ENCODE measurements at places on chromosomes 16 and 17.

DNA sequence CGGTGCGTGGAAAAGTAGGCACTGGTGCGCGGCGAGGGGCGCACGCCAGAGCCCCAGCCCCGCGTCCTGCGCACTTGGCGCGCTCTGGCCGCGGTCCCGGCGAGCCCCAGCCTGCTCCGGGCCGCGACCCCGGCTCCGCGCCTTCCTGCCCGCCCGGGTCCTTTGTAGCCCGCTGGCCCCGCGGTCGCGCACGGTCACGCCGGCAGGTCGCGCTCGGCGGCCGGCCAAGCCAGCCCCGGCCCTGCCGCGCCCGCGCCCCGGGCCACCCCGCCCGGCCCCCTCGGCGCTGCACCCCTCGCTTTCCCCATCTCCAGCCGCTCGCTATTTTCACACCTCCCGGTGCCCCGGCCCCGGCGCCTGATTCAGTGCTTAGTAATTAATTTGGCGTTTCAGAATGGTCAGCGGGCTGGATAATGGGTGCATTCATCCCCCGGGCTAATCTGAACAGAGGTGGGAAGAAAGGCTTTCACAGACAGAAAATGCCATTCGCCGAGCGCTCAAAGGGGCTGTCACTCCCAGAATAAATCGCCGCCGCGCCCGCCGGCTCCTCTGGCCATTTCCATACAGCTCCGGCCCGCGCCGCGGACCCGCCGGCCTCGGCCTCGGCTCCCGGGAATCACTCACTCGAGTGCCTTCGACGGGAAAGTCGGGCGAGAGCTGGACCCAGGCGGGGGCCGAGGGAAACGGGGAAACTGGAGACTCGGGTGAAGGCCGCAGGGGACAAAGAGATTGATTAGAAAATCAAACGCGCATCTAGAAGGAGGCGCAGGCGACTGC is 17.8 kb upstream of the NTN1 start:
- H3K36me3 ChIP-seq: no peaks in the 10 kb centered on the region
- no peak overlapping the region for H3K27ac ChIP-seq
- no peaks in the 10 kb centered on the region for H3K27me3 ChIP-seq
- no peak overlapping the region for H3K4me3 ChIP-seq
- DNase-seq: no peak

GRCh38 chr17:27980043-27980442 is 62.4 kb upstream of the NLK start:
- no peaks in the 10 kb centered on the region for H3K36me3 ChIP-seq
- H3K27me3 ChIP-seq: no peaks in the 10 kb centered on the region
- H3K27ac ChIP-seq: no peak overlapping the region
- peaks cover 64% of the 10 kb centered on the region for H3K4me1 ChIP-seq
- no peak for DNase-seq

- H3K4me1 ChIP-seq: peaks cover 26% of the 10 kb centered on the region
- peak overlapping the region; percentile 100 for H3K4me3 ChIP-seq
- H3K27ac ChIP-seq: peak overlapping the region; percentile 100
- peak; percentile 13 for DNase-seq
- H3K36me3 ChIP-seq: peaks cover 41% of the 10 kb centered on the region
These were observed 996 bp downstream of the SUMO2 start for GRCh38 chr17:75181608-75182318.

DNA sequence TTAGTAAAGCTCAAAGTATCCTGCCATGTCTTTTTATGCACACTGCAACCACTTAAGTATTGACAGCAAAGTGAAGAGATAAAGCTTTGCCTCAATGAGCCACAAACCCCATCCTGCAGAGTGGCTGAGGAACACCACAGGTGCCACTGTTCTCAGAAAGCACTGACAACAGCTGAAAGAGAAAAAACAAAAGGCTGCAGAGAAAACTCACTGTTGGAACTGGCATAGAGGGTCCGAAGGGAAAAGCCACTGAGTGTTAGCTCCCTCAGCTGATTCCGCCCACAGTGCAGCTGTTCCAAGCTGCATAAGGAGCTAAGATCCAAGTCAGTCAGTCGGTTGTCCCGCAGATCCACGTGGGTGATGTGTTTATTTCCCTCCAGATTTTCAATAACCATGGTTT is 48.3 kb downstream of the PHLPP2 start:
- no peaks in the 10 kb centered on the region for H3K4me1 ChIP-seq
- no peak for DNase-seq
- H3K36me3 ChIP-seq: peaks cover 22% of the 10 kb centered on the region
- H3K27me3 ChIP-seq: no peaks in the 10 kb centered on the region

- no peak for DNase-seq
- H3K4me1 ChIP-seq: no peaks in the 10 kb centered on the region
- H3K36me3 ChIP-seq: no peaks in the 10 kb centered on the region
- H3K27ac ChIP-seq: no peak overlapping the region
- H3K4me3 ChIP-seq: no peak overlapping the region
These were observed 200.3 kb upstream of the MPHOSPH6 start for GRCh38 chr16:82370282-82370681.

- H3K4me3 ChIP-seq: no peak overlapping the region
- H3K4me1 ChIP-seq: no peaks in the 10 kb centered on the region
- no peak for DNase-seq
- H3K36me3 ChIP-seq: peaks cover 89% of the 10 kb centered on the region
These were observed 99.9 kb upstream of the ZNF750 start for GRCh38 chr17:82939621-82940135.

- H3K36me3 ChIP-seq: peaks cover 40% of the 10 kb centered on the region
- DNase-seq: no peak
- H3K27me3 ChIP-seq: no peaks in the 10 kb centered on the region
- no peaks in the 10 kb centered on the region for H3K4me1 ChIP-seq
- H3K4me3 ChIP-seq: no peak overlapping the region
- no peak overlapping the region for H3K27ac ChIP-seq
These were observed 62.5 kb downstream of the N4BP1 start for GRCh38 chr16:48547530-48547929.

- H3K4me3 ChIP-seq: no peak overlapping the region
- no peak for DNase-seq
- no peaks in the 10 kb centered on the region for H3K4me1 ChIP-seq
These were observed 82.3 kb upstream of the CBX4 start for GRCh38 chr17:79921411-79922115.

DNA sequence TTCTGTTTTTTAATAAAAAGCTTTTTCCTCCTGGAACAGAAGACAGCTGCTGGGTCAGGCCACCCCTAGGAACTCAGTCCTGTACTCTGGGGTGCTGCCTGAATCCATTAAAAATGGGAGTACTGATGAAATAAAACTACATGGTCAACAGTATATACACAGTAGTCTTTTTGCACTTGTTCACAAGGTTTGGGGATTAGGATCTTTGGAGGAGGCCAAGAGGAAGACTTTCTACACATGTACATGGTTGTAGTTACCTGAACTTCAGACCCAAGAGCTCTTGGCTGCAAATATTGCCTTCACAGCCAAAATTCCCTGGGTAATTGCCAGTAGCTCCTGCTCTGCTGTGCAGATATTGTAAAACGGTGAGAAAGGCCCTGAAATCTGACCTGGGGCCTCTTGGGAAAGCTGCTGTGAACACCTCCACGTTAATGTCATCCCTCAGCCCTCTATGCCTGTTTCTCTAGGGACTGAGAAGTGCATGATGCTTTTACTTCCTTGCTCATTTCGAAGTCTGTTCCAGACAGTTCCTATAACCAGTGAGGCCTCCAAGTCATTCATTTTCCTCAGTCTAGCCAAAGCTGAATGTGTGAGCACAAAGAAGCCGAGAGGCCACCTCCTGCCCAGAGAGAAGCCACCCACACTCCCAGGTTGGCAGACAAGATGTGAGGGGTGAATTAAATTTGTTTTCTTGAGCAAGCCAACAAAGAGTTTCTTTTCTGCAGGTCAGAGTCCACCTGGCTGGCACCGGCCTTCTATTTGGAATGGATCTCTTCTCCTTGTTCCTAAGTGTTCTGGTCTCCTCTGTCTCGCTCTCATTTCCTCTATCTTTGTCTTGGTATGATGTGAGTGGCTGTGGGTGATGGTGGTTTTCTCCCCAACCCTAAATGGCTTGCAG is 15.9 kb downstream of the ANKRD40 start:
- H3K36me3 ChIP-seq: peaks cover 45% of the 10 kb centered on the region
- no peak overlapping the region for H3K27ac ChIP-seq
- H3K4me1 ChIP-seq: no peaks in the 10 kb centered on the region
- no peak overlapping the region for H3K4me3 ChIP-seq
- no peak for DNase-seq
- H3K27me3 ChIP-seq: no peaks in the 10 kb centered on the region

DNA sequence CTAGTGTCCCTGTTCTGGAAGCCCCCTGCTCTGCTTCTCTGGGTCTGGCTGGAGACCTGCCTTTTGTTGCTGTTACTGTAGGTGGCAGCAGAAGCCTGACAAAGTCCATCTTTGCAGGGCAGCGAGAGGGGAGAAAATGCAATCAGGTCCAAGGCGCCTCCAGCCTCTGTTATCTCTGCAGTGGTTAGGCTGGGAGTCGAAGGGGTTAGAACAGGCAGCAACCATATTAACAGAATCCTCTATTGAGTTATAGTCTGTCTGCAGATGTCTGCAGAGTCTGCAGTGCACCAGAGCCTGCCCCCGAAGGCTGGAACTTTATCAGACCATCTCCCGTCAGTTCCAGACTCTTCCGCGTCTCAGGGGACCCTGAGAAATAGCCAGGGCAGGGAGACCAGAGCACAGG is 404.9 kb upstream of the EEF2KMT start:
- H3K27me3 ChIP-seq: no peaks in the 10 kb centered on the region
- H3K4me3 ChIP-seq: no peak overlapping the region
- no peaks in the 10 kb centered on the region for H3K4me1 ChIP-seq
- peak; percentile 49 for DNase-seq
- no peaks in the 10 kb centered on the region for H3K36me3 ChIP-seq
- H3K27ac ChIP-seq: no peak overlapping the region

- H3K27me3 ChIP-seq: peaks cover 53% of the 10 kb centered on the region
- H3K36me3 ChIP-seq: no peaks in the 10 kb centered on the region
- no peak overlapping the region for H3K4me3 ChIP-seq
These were observed 20.4 kb downstream of the ADGRG5 start for GRCh38 chr16:57562669-57563486.

DNA sequence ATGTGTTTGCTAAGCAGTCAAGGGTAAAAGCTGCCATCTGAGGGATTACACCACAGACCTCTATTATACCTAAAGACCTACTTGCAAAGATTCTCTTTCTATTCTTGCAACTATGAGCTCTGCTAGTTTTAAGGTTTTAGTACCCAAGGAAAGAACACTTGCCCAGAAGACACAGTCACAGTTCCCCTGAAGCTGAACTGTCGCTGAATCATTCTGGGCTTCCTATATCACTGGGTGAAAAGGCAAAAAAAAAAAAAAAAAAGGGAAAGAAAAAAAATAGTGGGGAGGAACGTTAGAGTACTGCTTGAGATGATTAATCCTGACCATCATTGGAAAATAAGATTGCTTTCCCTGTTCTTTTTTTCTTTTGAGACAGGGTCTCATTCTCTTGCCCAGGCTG is 37.9 kb downstream of the LYRM1 start:
- DNase-seq: no peak
- no peak overlapping the region for H3K4me3 ChIP-seq
- peaks cover 4% of the 10 kb centered on the region for H3K27me3 ChIP-seq
- no peaks in the 10 kb centered on the region for H3K36me3 ChIP-seq
- no peaks in the 10 kb centered on the region for H3K4me1 ChIP-seq

DNA sequence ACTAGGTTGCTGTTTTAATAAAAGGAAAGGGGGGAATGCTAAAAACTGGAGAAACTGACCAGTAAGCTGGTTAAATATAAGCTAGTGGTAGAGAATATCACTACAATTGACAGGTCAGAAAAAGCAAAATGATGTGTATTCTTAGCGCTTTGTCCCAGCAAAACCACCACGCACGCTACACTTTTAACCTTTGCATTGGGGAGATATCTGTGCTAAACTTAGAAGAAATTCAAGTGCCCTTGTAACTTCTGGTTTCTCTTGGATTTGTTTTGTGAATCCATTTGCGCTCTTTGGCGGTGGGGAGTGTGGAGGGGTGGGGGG is 1.4 kb downstream of the GAN start:
- H3K36me3 ChIP-seq: peaks cover 4% of the 10 kb centered on the region
- H3K4me3 ChIP-seq: peak overlapping the region; percentile 80
- no peaks in the 10 kb centered on the region for H3K27me3 ChIP-seq
- peaks cover 17% of the 10 kb centered on the region for H3K4me1 ChIP-seq
- DNase-seq: no peak
- H3K27ac ChIP-seq: no peak overlapping the region

- no peak for DNase-seq
- H3K27ac ChIP-seq: no peak overlapping the region
- H3K36me3 ChIP-seq: no peaks in the 10 kb centered on the region
These were observed 9.6 kb upstream of the APPBP2 start for GRCh38 chr17:60535382-60536279.

GRCh38 chr16:21244518-21245215 is 11.2 kb downstream of the ANKS4B start:
- no peaks in the 10 kb centered on the region for H3K4me1 ChIP-seq
- H3K36me3 ChIP-seq: no peaks in the 10 kb centered on the region
- H3K27me3 ChIP-seq: peaks cover 7% of the 10 kb centered on the region
- no peak for DNase-seq

- no peaks in the 10 kb centered on the region for H3K36me3 ChIP-seq
- H3K27me3 ChIP-seq: no peaks in the 10 kb centered on the region
- H3K4me3 ChIP-seq: no peak overlapping the region
- no peaks in the 10 kb centered on the region for H3K4me1 ChIP-seq
- no peak overlapping the region for H3K27ac ChIP-seq
These were observed 568.7 kb upstream of the HSBP1 start for GRCh38 chr16:83238949-83239691.

- H3K27ac ChIP-seq: peak overlapping the region; percentile 70
- peak overlapping the region; percentile 77 for H3K4me3 ChIP-seq
- peak; percentile 52 for DNase-seq
- H3K27me3 ChIP-seq: no peaks in the 10 kb centered on the region
These were observed 397 bp downstream of the CDC42EP4 start for GRCh38 chr17:73311428-73311780.
